NCI-H2029 (cell line): ENCODE measurements at places on chromosomes 4 and X.

- DNase-seq: no peak
Measured at GRCh38 chr4:47050761-47051725, 19.7 kb downstream of the GABRB1 start.

- no peak for DNase-seq
Measured at GRCh38 chr4:45946699-45947098, 177.2 kb downstream of the GABRG1 start.

DNA sequence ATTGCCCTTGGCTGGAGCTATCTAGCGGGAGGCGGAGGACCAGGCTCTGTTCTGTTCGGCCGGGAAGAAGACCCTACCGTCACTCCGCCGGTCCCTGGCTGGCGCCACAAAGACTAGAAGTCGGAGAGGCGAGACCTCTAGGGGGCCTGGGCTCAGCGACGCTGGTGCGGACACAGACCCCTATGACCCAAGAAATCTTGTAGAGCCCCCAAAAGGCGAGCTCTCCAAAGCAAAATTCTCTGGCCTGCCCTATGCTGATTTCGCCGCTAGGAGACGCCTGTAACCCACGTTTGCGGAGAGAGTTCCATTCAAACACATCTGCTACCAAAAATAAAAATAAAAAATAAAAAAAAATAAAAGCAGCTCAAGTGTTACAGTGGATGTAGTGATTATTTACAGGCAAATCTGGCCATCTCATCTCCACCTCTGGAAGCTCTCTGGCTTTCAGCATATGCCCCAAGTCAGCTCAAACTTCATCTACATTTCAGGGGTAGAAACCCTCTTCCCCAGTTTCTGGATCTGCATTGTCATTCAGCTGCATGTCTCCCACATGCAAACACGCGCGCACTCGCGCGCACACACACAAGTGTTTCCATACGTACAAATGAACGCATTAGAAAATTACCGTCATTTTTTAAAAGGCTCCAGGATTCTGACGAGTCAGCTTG, 2.4 kb upstream of the PCDH10 start:
- no peak for DNase-seq

DNA sequence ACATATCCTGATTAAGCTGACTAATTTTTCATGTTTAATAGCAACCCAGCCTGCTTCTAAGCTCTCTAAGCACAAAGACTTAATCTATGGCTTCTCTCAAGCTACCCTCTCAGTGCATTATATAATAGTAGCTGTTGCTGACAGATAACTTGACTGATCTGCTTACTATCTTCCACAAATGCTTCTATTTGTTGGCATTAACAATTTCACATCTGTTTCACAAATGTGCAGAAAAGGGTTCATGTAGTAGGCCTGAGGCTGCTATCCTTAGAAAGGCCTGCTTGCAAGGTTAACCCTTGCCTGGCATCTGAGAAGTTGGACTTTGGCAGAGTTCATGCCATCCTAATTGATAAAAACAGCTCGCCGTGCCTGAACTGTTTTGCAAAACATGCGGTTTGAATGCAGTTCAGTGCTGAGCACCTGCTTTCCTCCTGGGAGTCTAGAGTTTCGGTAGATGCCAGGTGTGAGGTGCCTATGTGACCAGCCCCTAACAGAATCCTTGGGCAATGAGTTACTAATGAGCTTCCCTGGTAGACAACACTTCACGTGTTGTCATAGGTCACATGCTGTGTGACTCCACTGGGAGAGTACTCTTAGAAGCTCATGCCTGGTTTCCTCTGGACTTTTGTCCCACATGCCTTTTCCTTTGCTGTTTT, 68.4 kb downstream of the NSG1 start:
- DNase-seq: no peak

DNA sequence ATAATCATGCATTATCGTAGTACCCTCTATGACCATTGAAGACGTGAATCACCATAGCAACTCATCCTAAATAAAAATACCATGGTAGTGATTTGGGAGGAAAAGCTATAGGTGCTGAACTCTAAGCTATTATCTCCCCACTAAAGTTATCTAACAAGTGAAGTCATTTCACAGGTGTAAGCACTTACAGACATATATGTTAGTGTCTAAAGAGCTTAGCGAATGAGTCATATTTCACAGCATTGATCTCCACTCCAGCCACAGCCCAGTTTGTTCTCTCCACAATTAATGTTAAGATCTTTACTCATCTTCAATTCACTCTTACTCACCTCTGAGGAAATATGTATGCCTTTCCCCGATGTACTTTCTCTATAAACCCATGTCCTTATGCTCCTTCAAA, 57.0 kb downstream of the DCAF8L1 start:
- no peak for DNase-seq

GRCh38 chrX:152915541-152916241, 17.8 kb downstream of the ZNF185 start:
- no peak for DNase-seq

DNA sequence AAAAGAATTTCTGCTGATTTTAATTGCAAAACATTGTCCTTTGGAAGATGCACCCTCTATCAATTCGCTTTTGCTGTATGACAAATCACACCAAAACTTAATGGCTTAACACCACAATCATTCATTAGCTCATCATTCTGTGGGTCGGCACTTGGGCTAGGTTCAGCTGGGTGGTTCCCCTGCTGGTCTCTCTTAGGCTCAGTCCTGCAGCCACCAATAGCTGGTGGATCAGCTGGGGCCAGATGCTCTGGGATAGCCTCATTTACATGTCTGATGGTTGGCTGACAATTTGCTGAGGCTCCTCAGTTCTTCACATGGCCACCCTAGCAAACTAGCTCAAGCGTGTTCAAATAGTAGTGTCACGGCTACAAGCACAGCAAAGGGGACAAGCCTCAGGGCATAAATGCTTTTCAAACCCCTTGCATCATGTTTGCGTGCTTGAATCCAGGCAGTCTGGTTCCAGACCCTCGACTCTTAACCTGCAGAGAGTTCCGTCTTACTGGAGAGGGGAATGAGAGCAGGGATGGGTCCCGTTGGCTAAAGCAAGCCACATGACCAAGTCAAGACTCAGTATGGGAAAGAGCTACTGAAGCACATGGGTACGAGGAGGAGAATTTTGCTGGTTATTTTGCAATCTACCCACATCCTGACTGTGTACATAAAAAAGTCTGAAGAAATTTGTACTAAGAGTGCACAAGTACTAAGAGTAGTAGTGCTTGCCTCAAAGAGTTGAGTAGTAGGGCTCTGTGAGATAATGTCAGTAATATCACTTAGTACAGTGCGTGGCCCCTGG, 7.5 kb upstream of the ACSL1 start:
- DNase-seq: no peak

DNA sequence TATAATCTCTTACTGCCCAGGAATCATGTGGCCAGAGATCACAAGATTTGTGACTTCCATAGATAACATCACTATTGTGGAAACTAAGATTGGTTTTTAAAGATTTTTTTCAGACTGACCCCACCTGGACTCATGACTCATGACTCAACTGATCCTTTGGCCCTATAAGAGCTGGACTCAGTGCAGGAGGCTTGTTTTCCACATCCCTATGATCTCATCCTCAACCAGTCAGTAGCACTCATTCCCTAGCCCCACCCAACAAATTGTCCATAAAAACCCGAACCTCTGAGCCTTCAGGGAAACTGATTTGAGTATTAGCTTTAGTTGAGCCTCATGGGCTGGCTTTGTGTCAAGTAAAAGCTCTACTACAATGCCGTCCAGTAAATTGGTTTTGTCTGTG, 7.9 kb upstream of the NOCT start:
- DNase-seq: no peak

DNA sequence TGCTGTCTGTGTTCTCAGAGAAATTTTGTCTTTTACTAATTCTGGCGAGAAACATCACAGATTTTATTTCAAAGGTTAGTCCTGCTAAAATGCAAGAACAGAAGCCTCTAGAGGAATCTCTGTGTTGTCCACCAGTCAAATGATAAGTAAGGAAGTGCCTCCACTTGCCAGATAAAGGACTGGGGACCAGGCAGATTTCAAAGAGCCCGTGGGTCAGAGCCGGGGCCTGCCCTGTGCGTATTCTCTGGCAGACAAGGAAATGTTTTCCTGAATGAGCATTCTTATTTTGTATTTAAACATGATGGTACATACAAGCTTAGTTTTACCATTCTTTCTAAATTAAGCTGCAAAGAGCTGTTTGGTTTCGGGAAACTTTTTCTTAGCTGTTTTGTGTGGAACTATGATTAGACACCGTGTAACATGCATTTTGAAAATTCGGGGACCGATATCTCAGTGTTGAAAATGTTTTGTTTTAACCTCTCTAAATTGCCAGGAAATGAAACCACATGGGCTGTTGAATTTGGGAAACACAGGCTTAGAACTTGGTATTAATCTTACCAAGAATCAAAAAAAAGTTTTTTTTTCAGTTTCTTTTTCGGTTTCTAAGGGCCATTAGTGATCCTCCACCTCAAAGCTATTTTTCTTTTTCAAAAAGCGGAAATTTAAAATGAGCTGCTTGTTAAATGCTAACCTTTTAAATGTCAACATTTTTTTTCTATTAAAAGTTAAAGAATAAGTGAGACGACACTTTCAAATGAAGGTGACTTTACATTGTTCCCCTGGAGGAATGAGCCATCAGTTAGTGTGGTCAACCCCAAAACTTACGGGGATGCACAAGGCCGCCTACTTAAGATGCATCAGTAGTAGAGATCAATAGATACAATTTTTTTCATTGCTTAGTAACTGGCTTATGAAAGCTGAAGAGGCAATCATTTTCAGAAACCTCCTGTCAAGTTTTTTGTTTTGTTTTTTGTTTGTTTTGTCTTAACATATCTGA, 89.6 kb upstream of the MTM1 start:
- DNase-seq: no peak

GRCh38 chr4:70041652-70042286, 8.5 kb upstream of the HTN1 start:
- DNase-seq: no peak

- DNase-seq: no peak
Measured at GRCh38 chr4:57254754-57255153, 144.6 kb upstream of the IGFBP7 start.

- no peak for DNase-seq
Measured at GRCh38 chr4:37928426-37929416, 31.5 kb upstream of the PTTG2 start.

DNA sequence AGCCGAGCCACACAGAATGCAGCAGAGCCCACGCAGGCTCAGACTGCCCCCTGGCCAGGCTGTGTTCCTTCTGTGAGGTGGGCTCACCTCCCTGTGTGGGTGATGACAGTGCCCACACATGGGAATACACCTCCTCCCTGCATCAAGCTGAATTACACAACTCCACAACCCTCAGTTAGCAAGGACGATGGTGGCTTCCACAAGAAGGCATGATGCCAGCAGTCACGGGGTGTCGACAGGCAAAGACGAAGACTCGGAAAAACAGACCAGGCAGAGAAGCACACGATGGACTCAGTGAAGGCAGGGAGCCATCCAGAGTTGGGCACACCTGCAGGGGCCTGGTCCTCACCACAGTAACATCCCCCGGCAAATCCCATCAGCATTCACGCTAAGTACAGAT, 12.1 kb downstream of the LETM1 start:
- DNase-seq: no peak

DNA sequence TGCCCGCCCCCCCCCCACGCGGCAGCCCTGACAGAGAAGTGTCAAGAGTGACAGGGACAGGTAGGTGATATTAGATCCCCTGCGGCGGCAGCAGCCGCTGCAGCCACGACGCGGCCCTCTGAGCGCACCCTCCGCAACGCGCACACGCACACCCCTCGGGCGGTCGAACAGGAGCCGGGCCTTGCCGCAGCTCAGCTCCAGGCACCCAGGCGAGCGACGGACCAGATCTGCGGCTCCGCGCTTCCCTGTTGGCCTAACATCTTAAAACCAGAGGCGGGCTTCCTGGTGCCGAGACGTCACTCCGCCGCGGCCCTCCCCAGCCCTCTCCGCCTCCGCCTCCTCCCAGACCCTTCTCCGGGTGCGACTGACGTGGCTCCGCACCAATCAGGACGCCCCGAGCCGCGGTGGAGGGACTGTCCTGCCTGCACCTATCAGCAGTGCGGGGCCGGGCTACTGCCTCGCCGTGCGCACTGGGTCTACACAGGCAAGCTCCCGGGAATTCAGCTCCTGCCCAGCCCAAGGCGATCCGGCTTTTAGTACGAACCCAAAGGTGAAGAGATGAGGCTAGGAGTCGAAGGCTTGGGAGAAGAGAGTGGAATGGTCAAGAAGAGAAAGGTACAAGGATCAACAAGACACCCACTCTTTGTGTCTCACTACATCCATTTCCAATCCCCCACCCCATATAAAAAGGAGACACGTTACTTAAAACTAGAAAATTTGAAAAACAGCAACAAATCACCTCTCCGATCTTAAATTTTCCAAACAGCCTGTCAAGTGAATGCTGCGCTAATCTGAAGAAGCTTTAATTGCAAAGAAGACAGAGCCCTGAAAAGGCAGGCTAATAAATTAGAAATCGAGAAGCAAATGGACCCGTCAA, at the start of gene PITX2:
Gene PITX2 (minus strand): TSS at position 237 of the 877 bp plus-strand sequence. CDS start 617 bp downstream, outside the sequence.
- DNase-seq: no peak

GRCh38 chr4:84279678-84280077, 219.4 kb downstream of the NKX6-1 start:
- no peak for DNase-seq

DNA sequence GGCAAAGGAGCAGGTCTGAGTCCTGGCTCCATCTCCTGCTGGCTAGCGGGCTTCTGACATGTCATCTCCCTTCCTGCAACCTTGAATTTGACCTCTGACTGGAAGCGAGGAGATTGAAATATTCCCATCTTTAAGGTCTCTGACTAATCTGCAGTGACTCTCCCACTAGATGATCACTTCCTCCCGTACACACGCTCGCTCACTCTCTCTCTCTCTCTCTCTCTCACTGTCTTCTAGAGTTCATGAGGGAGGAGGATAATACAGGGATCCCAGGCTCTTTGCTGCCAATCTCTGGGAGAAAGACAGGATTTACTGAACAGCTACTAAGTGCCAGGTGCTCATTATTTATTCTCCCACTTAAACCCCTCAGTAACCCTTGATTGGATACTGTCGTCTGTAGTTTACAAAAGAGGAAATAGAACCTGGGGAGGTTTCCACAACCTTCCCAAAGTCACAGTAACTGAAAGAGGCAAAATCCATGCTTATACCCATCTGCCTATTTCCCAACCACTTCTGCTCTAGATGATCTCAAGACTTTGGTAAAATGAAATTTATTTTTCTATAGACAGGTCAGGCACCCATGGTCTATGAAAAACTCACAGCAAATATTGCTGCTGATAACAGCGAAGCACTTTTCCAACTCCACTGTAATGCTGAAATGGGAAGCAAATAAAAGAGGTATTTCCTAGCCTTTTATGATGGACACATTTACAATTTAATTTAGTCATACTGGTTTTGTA, 193.5 kb upstream of the C1QTNF7 start:
- DNase-seq: no peak

DNA sequence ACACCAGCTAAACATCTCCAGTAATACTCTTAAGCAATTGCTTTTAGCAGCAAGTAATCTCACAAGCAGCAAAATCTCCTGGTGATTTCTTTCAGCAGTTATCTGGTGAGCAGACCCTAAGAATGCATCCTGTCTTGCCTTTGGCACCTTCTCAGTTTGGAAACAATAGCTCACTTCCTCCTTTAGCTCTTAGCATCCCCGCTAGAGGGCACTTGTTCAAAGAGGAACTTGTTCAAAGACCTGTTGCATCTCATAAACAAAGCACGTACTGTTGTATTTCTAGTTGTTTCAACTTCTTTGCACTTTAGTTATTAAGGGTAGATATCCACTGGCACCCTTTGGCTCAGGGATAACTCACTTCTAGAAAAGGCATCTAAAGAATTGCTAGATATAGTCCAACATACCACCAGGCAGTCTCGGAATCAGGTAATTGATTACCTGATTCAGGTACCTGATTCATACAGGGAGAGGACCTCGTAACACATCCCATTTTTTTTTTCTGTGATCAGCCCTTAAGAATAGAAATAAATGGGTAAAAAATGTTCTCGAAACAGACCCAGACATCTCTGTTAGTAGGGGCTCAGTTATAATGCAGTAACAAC, 81.9 kb upstream of the QRFPR start:
- no peak for DNase-seq

GRCh38 chr4:176708771-176709311, 83.9 kb downstream of the VEGFC start:
- no peak for DNase-seq
